CD4-positive, alpha-beta T cell (primary cell): ENCODE measurements at places on chromosomes 12 and 14.
A peak's percentile ranks its signal among the peaks of the same experiment; 100 is the strongest.

GRCh38 chr14:39034481-39035296 lies 68.3 kb downstream of the SEC23A start:
- DNase-seq = no peak

DNA sequence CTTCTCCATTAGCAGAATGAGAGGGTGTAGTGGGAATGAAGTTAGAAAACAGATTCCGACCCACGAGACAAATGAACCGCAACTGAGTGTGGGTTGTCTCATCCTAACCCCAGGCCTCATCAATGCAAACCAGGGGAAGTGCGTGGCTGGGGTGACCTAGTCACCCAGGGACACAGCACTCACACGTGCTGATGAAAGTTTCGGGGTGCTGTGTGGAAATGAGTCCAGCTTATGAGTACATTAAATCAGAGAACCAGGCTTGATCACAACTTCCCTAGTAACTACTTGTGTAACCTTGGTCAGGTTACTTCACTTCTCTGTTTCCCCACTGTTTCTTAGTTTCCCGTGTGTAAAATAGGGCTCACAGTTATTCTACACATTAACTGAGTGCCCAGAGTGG lies 95.4 kb upstream of the CDKN3 start:
- DNase-seq = no peak

GRCh38 chr12:82660541-82661325 lies 26.0 kb upstream of the TMTC2 start:
- no peak for DNase-seq

GRCh38 chr14:52711666-52712065 lies 4.7 kb downstream of the PSMC6 start:
- DNase-seq = no peak

GRCh38 chr14:75452900-75453816 lies 25.3 kb downstream of the JDP2 start:
- no peak for DNase-seq

DNA sequence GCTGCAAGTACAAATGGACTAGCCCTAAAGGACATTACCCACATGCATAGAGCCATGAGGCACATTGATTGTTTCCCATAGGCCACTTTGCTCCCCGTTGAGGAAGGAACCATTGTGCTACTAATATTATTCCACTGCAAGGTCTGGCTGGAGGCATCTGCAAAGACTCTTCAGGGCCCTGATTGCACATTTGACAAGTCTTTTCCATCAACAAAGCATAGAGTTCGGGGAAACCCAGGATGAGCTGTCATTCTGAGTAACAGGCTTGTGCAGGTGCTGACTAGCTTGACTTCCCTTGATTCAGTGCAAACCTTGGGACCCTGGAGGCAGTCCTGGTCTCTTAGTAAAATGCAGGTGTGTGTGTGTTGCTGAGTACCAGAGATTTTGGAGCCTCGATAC lies 73.8 kb downstream of the SUSD6 start:
- DNase-seq = no peak

DNA sequence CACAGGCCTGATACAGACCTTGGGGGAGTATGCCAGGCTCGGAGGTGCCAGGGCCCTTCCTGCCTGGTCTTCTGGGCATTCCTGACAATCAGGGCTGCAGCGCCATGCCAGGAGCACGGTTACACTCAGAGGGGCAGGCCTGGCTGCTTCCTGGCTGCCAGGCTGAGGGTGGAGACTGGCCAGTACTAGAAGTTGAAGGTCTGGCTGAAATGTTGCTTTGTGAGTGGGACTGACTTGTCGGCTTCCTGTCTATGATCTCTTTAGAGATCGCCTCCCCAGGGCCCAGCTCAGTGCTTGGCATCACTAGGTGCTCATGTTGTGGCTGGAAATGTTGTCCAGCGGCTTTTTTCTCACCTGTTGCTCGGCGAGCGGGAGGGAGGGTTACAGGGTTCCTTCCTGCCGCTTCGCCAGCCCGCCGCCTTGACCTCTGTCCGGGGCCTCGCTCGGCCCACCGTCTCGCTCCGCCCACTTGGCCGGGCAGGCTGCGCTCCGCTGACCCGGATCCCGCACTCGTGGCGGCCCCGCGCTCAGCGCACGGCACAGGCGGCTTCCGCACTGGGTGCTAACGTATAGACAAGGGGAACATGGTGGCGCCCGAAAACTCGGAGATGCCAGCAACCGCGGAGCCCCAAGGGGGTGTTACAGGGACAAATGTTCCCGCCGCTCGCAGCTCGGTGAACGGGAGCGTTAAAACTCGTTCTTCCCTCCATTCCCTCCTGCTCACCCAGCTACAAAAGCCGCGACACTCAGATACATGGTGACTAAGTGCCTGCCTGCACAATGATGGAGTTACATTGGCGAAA lies 32.6 kb downstream of the PAPLN start:
- no peak for DNase-seq

DNA sequence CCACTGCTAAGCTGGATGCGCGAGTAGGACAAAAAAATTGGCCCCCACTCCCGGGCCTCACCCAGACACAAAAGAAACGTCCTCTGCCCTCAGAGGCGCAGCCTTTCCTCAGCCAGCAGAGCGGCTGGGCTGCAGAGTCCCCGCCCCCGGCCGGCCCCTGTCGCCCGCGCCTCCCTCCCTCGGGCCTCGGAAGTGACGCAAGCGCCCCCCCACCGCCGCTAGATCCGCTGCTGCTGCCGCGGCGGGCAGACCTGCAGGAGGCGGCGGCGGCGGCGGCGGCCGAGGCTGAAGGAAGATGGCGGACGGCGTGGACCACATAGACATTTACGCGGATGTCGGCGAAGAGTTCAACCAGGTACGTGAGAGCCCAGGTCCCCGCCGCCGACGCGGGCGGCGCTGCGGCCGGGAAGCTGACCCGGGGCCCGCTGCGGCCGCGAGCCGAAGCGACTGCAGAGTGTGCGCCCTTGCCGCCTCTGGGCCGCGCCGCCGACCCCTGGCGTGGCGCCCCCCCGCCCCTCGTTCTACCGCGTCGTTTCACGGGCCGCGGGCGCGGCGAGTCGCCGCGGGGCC lies at the start of gene CPSF6:
Gene CPSF6, plus strand, starts transcription at position 218 of the 570 bp plus-strand sequence. Its CDS starts 78 bp downstream, at position 296.
- peak; percentile 97 for DNase-seq

DNA sequence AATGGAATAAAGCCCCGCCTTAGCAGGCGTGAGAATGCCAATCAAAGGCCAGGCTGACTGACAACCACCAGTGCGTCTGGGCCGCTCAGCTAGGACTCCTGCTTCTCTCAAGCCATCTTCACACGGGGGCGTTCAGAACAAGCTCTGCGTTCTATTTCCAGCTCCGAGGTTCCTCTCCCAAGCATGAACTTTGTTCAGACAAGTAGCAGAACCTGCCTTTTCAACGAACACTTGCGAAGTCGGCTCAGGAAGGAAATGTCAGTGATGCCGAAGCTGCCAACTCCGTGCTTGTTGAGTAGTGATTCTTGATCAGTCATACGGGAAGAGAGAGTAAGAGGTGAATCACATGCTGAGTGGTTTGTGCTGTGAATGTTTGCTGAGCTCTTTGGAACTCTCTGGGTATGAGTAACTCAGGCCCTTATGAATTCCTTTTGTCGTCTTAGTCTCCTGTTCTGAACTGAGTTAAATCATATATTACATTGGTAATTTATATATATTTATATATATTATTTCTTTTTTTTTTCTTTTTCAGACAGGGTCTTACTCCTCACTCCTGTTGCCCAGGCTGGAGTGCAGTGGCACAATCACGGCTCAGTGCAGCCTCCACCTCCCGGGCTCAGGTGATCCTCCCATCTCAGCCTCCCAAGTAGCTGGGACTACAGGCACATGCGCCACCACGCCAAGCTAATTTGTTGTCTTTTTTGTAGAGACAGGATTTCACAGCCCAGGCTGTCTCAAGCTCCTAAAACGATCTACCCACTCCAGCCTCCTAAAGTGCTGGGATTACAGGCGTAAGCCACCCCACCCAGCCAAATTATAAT lies 29.4 kb upstream of the BCL7A start:
- DNase-seq = no peak

- no peak for DNase-seq
Observed at GRCh38 chr14:81209167-81209836, 11.5 kb downstream of the GTF2A1 start.
